Amniotic stem cell (primary cell): ENCODE measurements at places on chromosomes 12 and 14.
A peak's percentile ranks its signal among the peaks of the same experiment; 100 is the strongest.

DNA sequence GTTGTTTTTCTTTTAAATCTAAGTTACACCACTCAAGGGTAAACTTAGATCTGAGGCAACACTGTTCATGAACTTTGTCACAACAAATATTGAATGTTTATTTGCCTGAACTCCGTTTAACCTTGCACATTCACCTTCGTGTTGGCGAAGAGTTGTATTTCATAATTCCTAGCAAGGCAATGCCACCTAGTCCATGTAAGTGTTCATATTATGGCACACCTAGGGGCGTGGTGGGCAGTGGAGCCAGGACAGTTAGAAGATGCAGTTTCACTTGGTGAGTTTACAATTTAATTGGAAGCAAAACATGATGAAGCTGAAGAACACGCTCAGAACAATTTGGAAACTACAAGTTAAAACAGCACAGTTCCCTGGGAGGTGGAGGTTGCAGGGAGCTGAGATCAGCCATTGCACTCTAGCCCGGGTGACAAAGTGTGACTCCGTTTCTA, 30.4 kb upstream of the GNPNAT1 start:
- no peak for DNase-seq

DNA sequence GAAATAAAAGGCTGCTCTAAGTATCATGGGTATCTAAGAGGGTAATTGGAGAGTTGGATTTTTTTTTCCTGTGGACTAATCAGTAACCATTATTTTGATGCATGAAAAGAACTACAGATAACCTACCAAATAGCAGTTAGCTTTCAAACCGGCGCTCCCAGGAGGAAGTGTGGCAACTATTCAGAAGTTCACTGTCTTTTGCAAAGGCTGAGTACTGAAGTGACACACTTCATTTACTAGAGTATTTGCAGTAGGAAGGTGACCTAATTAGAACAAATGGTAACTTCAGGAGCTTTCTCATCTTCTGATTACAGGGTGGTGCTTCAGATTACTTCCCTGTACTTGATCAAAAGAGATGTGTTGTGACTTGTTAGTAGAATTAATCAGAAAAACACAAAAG, 87.7 kb downstream of the PELI2 start:
- DNase-seq: no peak

- DNase-seq: no peak
Measured at GRCh38 chr14:91380610-91381371, 36.8 kb downstream of the CCDC88C start.

- DNase-seq: no peak
Measured at GRCh38 chr12:50842637-50843493, at the start of gene TMPRSS12. TSS of gene TMPRSS12 (plus strand) at chr12:50842926. CDS start at chr12:50842965, 39 bp downstream.

DNA sequence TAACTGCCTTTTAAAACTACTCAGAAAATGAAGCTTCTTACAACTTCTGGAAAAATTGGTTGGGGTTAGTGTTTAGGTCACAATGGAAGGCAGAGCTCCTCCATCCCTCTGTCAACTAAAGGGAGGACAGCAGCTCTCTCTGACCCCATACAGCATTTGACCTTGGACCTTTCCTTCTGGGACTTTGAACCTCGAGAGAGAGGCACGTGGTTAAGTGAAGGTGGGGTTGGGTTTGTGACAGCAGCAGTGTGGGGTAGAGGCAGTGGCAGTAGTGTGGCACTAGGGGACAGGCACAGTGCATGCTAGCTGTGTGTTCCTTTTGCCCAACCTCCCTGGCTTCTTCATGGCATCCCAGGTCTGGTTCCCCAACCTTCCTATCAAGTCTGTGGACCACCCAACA, 9.4 kb upstream of the C12orf75 start:
- DNase-seq: no peak

GRCh38 chr14:69667938-69668335, 56.5 kb downstream of the SUSD6 start:
- DNase-seq: no peak

DNA sequence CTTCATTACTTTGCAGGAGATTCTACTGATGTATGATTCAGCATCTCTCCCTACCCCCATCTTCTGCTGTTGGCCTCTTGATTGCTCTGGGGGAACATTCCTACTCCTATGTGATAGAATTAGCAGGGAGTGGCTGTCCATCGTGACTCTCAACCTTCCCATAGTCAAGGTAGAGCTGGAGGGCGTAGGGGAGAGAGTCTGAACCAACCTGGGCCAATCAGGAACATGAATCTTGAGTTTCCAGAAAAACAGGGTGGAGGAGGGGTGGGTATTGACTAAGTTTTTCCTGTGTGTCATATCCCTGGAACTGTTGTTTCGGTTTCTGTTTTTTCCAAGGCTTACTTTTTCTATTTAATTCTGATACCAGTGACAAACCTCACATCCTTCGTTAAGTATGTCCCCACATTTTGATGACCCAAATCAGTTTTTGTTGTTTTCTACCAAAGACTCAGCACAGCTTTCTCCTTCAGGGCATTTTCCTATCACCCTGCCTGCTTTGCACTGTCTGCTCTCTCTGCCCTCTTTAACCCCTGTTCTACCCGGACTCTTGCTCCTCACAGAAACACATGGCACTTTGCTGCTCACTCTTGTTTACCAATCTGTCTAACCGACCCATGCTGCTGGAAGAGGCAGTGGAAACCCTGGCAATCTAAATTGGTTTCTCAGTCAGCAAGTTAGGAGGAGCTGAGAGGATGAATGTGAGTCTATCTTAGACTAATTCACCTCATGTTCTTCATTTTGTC, 1428.3 kb downstream of the AACS start:
- DNase-seq: no peak

- DNase-seq: no peak
Measured at GRCh38 chr12:66312189-66312588, 9.9 kb downstream of the HELB start.

GRCh38 chr12:96078231-96079135, 43.1 kb upstream of the LTA4H start:
- no peak for DNase-seq

DNA sequence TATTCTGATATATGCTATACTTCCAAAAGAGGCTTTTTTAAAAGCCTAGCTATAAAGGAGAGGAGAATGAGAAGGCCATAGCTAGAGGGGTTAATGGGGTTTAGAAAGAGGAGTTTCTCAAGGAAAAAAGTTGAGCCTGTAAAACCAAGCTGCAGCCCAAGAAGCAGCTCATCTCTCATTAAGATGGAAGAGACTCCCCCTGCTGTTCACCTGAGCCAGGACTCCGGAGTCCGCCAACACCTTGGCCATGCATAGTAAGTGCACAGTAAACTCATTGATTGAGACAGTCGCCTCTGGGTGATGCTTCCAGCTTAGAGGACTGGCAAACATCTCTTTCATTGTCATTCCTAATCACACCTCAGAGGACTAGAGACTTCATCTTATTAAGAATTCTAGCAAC, 46.2 kb downstream of the ANO2 start:
- no peak for DNase-seq

DNA sequence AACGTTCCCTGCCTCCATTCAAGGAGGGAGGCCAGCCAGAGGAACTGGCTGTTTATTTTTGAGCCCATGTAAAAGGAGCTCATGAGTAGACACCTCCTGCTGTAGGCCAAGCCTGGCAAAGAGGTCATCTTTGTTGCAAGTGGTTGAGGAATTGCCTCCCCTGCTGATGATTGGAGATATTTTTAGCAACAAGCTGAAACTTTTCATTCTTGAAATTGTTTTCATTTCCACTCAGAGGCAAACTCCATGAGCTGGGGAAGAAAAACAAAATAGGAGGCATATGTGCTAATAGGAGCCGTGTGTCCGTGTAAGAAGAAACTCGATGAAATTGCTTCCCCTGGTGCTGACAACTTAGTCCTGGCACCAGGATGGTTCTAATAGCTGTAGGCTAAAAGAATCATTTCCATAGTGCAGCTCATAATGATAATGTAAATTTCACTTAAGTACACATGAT, 440.1 kb upstream of the FAR2 start:
- peak; percentile 59 for DNase-seq

- no peak for DNase-seq
Measured at GRCh38 chr14:29233188-29233587, 466.6 kb downstream of the FOXG1 start.

- no peak for DNase-seq
Measured at GRCh38 chr12:52015532-52016041, 8.8 kb downstream of the TAMALIN start.

- DNase-seq: no peak
Measured at GRCh38 chr14:96568621-96569020, 66.4 kb downstream of the PAPOLA start.

DNA sequence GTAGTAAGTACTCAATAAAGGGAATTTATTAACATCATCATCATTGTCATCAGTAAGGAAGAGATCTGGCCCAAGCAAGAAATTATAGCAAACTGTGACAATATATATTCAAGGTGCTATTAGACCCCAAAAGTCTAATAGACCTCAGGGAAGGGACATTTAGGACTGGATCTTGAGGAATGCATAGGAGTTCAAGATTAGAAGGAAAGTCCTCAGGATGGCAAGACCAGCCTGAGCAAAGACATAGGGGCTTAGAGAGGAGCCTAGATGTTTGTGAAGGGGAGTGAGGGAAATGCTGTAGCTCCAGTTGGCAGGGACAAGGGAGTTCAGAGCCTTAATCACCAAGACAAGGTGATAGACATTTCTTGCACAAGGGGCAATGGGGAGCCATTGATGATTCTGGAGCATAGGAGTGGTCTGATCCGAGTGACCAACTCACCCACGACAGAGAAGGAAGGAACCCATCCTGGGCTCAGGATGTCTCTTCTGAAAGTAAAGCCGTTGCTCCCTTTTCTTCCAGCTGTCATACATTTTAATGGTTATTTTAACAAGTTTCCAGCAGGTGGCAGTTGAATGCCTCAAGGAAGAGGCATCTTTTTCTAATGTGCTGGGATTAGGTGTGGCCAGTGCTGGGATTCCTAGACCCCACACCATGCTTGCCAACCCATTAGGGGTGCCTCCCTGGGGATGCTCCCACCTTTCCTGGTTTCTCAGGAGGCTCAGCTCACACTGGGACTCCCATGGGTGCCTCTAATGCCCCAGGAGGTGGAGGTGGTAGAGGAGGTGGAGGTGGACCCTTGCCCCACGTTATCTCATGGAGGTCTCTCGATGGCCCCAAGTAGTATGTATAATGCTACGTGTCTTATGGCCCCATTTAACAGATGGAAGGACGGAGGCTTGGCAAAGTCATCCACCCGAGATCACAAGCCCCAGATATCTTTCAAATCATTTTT, 37.8 kb downstream of the PHETA1 start:
- peak; percentile 9 for DNase-seq

DNA sequence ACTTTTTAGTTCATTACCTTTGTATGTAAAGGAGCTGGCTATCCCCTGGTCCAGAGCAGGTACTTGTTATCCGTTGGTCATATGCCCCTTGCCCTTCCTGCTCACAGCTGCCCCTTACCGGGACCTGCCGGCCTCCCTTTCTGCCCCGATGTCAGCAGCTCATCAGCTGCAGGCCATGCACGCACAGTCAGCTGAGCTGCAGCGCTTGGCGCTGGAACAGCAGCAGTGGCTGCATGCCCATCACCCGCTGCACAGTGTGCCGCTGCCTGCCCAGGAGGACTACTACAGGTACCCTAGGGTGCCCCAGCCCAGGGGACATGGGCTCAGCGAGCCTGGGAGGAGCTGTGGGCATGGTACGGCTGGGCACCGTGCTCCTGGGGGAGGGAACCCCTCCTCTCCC, 2.3 kb upstream of the RNU7-1 start:
- no peak for DNase-seq

DNA sequence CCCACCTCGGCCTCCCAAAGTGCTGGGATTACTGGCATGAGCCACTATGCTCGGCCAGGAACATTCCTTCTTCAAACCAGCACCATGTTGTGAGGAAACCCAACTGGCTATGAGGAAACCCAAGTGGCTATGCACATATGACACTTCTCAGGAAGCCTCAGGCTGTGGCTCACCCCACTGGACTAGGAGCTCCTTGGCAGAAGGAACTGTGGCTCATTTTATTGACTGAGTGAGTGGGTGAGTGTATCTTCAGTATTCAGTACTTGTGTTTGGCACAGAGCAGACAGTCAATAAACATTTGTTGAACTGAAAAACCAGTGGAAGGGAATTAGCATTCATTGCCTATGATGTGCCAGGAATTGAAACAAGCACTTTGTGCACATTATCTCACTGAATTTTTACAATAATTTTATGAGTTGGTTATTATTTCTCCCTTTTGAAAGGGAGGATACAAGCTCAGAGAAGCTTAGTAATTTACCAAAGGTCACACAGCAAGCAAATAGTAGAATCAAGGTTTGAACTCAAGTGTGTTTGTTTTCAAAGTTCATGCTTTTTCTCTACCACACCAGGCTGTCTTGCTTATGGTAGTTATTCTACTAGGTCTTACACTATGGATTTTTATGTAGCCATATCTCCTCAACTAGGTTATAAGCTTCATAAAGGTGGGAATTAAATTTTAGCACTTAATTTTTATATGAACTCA, 121.6 kb downstream of the VEZT start:
- DNase-seq: no peak

DNA sequence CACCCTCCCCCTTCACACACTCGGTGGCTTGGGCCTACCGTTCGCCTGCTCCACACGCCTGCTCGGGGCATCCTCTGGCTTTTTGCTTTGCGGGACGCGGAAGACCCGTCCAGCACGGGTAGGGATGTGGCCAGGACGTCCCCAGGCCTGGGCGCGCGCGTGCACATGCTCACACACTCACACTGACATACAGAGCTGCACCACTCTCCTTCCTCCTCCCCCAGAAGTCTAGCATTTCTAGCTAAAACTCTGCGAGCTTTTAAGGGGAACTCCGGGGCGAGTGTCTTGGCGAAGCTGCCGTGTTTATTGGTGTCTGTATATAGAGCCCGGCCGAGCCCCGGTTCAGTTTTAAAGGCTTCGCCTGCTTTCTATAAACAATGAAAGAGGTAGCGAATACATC, 5.0 kb downstream of the TBX5 start:
- DNase-seq: no peak

DNA sequence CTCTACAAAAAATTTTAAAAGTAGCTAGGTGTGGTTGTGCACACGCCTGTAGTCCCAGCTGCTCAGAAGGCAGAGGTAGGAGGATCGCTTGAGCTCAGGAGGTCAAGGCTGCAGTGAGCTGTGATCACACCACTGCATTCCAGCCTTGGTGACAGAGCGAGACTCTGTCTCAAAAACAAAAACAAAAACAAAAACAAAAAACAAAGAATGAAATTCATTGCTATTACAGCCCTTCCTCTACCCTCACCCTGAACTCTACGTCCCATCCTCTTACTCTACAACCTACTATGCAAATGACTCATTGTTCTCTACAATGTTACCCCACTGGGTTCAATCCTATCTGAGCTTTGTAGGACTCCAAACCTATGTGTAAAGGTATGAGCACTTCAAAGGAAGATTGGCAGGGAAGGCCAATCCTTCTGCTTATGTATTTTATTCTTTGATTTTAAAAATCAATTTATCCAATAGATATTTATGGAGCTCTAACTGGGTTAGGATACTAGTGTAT, 39.3 kb downstream of the NINJ2 start:
- no peak for DNase-seq
